ENCODE measurements at places on chromosomes 16 and 17.
A peak's percentile ranks its signal among the peaks of the same experiment; 100 is the strongest.

DNA sequence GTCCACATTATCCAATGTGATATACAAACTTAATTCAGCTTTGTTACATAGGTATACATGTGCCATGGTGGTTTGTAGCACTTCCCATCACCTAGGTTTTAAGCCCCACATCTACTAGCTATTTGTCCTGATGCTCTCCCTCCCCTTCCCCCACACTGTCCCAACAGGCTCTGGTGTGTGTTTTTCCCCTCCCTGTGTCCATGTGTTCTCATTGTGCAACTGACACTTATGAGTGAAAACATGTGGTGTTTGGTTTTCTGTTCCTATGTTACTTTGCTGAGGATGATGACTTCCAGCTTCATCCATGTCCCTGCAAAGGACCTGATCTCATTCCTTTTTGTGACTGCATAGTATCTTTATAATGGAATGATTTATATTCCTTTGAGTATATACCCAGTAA lies 196.7 kb downstream of the CDH11 start:
- H3K36me3 ChIP-seq: no peaks in the 10 kb centered on the region
- DNase-seq: no peak
- H3K4me1 ChIP-seq: no peaks in the 10 kb centered on the region
- no peaks in the 10 kb centered on the region for H3K27me3 ChIP-seq
- no peak overlapping the region for H3K27ac ChIP-seq
- H3K4me3 ChIP-seq: no peak overlapping the region

DNA sequence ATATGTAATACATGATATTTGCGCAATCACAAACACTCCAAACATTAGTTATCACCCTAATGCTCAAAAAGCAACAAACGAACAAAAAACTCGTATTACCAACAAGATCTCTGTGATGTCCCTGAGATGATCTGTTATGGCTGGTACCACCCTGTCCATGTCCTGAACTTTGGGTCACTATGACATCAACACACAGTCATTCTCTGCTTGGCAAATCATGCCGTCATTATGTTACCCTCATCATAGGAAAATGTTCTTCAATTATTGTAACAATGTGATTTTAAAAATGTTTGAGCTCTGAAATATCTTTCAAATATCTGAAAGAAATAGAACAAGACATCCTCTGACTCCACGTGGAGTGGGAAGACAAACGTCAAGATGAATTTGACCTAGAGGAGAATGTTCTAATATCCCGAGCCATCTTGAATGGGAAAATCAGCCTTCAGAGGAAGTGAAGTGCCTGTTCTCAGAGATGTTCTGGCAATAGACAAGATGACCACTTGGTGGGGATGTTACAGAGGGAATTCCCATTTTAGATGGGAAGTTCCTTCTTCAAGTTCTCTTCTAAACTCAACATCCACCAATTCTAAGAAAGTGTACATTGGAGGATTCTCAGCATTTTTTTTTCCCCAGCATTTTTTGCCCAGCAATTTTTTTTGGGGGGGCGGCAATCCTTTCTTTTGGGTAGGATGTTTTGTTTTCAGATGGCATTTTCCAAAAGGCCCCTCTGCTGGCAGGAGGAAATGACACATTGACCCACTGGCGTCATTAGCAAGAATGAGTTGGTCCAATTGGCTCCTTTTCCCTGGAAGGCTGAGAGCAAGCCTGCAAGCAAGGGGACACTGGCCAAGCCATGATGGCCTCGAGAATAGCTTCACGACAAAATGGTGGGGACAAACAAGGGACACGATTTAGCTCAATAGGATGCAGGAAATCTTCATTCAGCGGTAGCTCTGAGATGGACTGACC lies 3.7 kb upstream of the HSD17B2 start:
- no peaks in the 10 kb centered on the region for H3K4me1 ChIP-seq
- no peak overlapping the region for H3K27ac ChIP-seq
- H3K4me3 ChIP-seq: no peak overlapping the region

GRCh38 chr16:53053967-53054669 lies 673 bp upstream of the CHD9 start:
- H3K4me3 ChIP-seq: peak overlapping the region; percentile 83
- peak overlapping the region; percentile 90 for H3K27ac ChIP-seq
- peaks cover 36% of the 10 kb centered on the region for H3K4me1 ChIP-seq
- peak; percentile 49 for DNase-seq
- H3K36me3 ChIP-seq: no peaks in the 10 kb centered on the region

- peaks cover 16% of the 10 kb centered on the region for H3K36me3 ChIP-seq
- no peaks in the 10 kb centered on the region for H3K27me3 ChIP-seq
- no peak for DNase-seq
- H3K27ac ChIP-seq: no peak overlapping the region
- no peak overlapping the region for H3K4me3 ChIP-seq
- peaks cover 22% of the 10 kb centered on the region for H3K4me1 ChIP-seq
These were observed 16.3 kb downstream of the MPP3 start for GRCh38 chr17:43816336-43817320.

DNA sequence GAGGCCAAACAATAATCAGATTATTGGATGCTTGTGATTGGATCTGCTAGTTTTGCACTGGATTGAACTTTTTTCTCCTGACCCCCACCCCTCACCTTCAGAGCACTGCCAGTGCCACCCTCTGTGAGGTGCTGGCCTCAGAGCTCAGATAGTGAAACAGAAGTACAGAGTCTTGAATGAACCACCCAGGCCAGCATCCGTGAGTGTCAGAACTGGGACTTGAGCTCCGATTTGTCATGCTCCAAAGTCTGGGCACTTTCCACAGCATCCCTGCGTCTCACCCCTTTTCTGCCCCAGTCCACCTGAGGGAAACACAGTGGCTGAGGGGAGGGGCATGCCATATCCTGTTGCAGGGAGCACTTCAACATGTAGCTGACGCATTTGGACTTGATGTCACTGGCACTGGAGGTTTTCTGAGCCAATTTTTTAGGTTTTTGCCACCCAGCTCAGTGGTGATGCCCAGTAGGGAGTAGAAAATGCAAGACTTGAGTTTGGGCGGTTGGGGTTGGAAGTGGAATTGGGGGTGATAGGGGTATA lies 47.3 kb downstream of the SMPD3 start:
- no peaks in the 10 kb centered on the region for H3K36me3 ChIP-seq
- no peak overlapping the region for H3K27ac ChIP-seq
- H3K27me3 ChIP-seq: no peaks in the 10 kb centered on the region
- DNase-seq: no peak
- no peaks in the 10 kb centered on the region for H3K4me1 ChIP-seq

GRCh38 chr16:66399031-66399430 lies 28.1 kb upstream of the BEAN1 start:
- no peaks in the 10 kb centered on the region for H3K36me3 ChIP-seq
- no peak for DNase-seq
- H3K4me3 ChIP-seq: no peak overlapping the region
- H3K27ac ChIP-seq: no peak overlapping the region

GRCh38 chr17:10420811-10421210 lies 939 bp downstream of the MYH8 start:
- H3K36me3 ChIP-seq: no peaks in the 10 kb centered on the region
- H3K4me3 ChIP-seq: no peak overlapping the region
- H3K27ac ChIP-seq: no peak overlapping the region
- no peak for DNase-seq

GRCh38 chr16:30894540-30895368 lies 877 bp upstream of the BCL7C start:
- peaks cover 22% of the 10 kb centered on the region for H3K36me3 ChIP-seq
- no peaks in the 10 kb centered on the region for H3K27me3 ChIP-seq
- H3K4me1 ChIP-seq: peaks cover 40% of the 10 kb centered on the region
- peak overlapping the region; percentile 79 for H3K4me3 ChIP-seq
- peak overlapping the region; percentile 99 for H3K27ac ChIP-seq

GRCh38 chr17:62905233-62905632 lies 60.8 kb upstream of the TANC2 start:
- H3K4me1 ChIP-seq: no peaks in the 10 kb centered on the region
- no peaks in the 10 kb centered on the region for H3K36me3 ChIP-seq
- no peaks in the 10 kb centered on the region for H3K27me3 ChIP-seq
- no peak overlapping the region for H3K4me3 ChIP-seq
- DNase-seq: no peak

DNA sequence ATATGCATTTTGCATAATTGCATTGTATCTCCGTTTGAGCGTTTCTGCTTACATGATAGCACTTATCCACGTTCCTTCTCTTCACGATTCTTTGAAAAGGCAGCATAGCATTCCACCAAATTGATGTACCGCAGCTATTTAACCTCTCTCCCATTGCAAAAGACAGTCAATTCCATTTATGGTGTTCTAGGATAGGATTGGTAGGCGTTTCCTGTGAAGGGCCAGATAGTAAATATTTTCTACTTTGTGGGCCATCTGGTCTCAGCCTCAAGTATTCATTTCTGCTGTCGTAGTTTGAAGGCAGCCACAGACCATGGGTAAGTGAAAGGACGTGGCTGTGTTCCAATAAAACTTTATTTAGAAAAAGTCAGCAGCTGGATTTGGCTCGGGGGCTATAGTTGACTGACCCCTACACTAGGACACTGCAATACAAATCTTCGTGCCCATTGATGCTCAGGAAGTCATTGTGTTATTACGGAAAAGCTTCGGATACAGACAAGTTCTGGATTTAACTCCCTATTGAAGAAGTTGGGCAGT lies 10.1 kb downstream of the SNX29 start:
- H3K27me3 ChIP-seq: no peaks in the 10 kb centered on the region
- no peak overlapping the region for H3K27ac ChIP-seq
- no peak for DNase-seq

DNA sequence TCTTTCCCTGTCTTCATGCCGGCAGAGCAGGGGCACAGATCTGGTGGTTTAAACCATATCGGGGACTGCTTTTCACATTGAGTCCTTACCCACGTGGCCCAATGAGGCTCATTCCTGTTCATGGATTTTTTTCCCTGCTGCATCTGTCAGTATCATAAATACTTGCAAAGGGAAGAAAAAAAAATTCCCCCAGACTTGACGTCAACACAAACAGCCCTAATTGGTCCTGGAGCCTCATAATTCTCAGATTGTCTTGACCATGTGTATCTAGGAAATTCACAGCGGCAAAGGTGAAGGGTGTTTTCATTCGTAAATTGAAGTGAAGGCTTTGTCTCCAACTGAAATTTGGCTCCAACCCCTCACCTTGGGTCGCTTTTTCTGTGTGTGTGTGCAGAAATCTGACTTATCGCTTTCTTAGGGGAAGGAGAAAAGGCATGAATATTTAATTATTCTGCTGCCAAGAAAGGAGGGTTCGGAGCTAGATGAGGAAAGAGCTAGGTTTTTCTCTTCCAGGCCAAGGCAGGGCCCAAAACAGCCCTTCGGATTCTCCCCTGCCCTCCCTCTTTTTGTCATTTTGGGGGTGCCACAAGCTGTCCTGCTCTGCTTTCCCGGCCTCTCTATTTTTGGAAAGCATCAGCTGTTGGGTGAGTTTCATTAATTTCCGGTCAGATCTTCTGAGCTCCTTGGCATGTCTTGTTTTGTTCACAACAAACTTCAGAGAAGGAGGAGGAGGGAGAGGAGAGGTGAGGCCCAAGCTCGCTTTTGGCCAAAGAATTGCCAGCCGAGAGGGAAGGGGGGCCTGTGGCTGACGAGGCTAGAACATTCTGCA lies 17.8 kb upstream of the CIBAR2 start:
- no peak for DNase-seq
- H3K27me3 ChIP-seq: no peaks in the 10 kb centered on the region
- H3K4me1 ChIP-seq: peaks cover 37% of the 10 kb centered on the region
- peak overlapping the region; percentile 72 for H3K27ac ChIP-seq

DNA sequence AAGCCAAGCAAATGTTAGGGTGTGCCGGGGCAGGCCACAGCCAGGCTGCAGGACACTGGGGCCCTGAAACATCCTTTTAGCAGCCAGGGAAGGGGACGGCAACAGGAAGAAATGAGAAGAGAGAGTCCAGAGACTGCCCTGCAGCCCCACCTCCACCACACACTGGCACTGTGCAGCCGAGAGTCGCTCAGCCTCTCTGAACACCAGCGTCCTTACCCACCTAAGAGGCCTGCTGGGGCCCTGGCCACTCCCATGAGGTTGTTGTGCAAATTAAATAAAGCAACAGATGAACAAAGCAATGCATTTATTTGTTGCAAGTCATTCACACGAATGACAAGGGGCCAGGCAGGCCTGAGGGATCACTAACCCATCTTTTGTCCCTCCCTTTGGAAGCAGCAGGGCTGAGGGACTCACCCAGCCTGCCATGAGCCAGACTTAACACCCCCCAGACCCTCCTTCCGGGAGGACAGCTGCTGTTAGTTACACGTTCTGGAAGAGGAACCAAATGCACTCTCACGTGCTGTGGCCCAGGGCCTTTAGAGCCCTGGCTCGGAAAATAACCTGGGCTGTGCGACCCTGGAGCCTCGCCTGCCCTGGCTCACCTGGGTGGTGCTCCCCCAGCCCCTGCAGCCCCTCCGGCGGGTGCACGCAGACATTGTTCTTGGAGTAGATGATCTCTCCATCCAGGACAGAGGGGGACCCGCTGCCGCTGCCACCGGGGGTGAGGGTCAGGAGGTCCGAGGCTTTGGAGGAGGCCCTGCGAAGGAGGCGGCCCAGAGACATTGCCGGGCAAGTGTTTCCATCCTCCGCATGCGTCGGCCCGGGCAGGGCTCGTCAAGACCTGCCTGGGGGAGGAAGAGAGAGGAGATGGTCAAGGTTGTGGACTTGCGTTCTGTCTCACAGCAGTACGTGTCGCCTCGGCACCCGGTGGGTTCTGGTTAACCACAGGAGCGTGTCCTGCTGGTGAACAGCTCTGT lies 22.6 kb downstream of the TBC1D16 start:
- DNase-seq: peak; percentile 20
- no peaks in the 10 kb centered on the region for H3K27me3 ChIP-seq
- no peaks in the 10 kb centered on the region for H3K4me1 ChIP-seq
- H3K4me3 ChIP-seq: no peak overlapping the region
- H3K36me3 ChIP-seq: peaks cover 3% of the 10 kb centered on the region
- H3K27ac ChIP-seq: no peak overlapping the region
